ENCODE measurements at places on chromosomes 11 and 22.

- DNase-seq = no peak
Measured at GRCh38 chr22:24185001-24185500, 3.8 kb downstream of the SUSD2 start.

GRCh38 chr22:33835265-33835664 lies 85.0 kb downstream of the LARGE1 start:
- DNase-seq = no peak

GRCh38 chr22:32701034-32701433 lies 100.5 kb upstream of the TIMP3 start:
- DNase-seq = no peak

GRCh38 chr22:34055525-34056200 lies 135.4 kb upstream of the LARGE1 start:
- DNase-seq = no peak

DNA sequence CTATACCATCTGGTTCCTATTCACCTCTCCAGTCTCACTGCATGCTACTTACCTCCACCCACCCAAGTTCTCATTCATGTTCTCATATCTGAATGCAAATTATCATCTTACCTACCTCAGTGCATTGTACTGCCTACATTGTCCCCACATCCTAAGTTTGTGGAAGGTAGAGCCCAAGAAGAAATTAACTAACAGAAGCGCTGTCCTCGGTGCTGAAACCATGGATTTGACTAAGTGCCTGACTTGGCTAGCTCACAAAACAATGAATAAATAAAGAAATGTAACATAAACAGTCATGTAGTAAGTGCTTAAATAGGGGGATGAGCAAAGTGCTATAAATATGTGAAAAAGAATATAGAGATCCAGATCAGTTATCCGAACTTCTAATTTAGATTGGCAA lies 63.2 kb downstream of the GRIA4 start:
- DNase-seq = peak; percentile 52

- no peak for DNase-seq
Measured at GRCh38 chr11:133864756-133865155, 19.4 kb upstream of the SPATA19 start.

GRCh38 chr11:56670984-56671383 lies 7.5 kb downstream of the OR5AR1 start:
- DNase-seq = no peak

GRCh38 chr22:46803936-46804335 lies 41.5 kb downstream of the TBC1D22A start:
- no peak for DNase-seq

DNA sequence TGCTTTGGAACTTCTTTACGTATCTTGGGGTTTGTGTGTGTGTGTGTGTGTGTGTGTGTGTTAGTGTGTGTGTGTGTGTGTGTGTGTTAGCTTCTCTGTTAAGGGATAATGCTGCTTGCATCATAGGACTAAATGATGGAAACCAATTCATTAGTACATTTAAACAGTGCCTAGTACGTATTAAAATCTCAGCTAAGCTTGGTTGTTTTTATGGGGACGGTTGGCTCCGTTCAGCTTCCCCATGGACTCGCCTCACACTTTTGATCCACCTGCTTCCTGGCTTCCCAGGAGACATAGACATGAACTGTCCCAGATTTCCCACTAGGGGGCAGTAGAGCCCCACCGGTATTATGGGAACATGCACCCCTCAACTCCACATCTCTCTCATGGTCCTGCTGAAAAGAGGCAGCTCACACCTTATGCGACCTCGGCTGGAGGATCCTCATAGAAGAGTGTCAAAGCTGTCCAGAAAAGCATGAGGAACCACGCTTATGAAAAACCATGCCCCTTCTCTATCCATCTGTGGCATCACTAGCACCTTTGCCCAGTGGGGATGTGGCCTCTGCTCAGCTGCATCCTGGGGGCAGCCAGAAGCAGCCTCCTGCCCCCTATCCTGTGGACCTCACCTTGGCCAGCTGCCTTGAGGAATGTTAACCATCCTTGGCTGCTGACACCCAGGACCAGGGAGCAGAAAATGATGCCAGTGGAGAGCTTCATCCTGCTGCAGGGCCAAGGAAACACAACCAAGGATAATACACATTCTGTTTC lies 9.7 kb upstream of the SAAL1 start:
- DNase-seq = peak; percentile 66

GRCh38 chr11:43327987-43328386 lies 16.2 kb downstream of the API5 start:
- peak; percentile 90 for DNase-seq

DNA sequence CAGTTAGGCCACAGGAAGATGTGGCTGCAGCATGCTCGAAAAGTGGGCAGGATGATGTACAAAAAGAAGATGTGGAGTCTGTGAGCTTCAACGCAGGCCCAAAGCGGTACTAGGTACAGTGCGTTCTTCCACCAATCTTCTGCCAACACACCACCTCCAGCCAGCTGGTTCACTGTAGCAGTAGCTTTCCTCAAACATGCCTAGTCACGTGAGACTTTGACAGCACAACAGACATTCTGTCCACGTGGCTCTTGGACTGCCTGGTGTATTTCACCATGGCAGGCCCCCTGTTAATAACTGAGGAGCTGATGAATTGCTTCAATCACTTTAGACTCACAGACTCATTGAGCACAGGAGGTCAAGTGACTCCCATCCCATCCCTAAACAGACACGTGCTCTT lies 14.1 kb downstream of the SYN3 start:
- no peak for DNase-seq

DNA sequence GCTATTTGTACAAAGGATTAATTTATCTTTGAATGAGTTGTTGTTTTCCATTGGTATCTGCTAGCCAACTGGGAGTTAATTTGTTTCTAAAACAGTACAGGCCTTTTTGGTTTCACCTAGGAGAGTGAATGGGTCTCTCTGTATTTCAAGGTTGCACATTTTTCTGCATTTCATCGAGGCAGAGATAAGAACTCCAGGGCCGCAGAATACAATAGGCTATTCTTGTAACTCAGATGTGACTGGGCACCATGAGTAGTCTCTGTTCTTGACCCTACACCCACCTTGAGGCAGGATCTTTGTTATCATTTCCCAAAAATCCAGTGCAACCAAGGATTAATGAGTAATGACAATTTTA lies 51.7 kb upstream of the OR9Q1 start:
- DNase-seq = no peak

DNA sequence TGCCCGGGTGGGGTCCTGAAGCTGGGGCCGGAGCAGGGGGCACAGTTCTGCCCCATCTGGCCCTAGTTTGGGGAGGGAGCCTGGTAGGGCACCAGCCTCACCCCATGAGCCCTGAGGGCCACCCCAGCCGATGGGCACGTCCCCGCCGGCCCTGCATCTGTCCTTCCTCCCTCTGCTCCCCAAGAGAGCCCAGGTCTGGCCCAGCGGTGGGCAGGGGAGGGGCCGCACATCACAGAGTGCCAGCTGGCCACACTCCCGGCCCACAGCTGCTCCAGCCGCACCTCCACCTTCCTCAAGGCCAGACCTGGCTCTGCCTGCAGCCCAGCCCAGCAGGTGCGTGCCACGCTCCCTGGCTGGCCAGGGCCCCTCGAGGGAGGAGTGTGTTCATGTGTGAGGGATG lies 21.6 kb downstream of the BRSK2 start:
- no peak for DNase-seq

GRCh38 chr11:130246738-130247137 lies 68.0 kb downstream of the ZBTB44 start:
- DNase-seq = peak; percentile 25

DNA sequence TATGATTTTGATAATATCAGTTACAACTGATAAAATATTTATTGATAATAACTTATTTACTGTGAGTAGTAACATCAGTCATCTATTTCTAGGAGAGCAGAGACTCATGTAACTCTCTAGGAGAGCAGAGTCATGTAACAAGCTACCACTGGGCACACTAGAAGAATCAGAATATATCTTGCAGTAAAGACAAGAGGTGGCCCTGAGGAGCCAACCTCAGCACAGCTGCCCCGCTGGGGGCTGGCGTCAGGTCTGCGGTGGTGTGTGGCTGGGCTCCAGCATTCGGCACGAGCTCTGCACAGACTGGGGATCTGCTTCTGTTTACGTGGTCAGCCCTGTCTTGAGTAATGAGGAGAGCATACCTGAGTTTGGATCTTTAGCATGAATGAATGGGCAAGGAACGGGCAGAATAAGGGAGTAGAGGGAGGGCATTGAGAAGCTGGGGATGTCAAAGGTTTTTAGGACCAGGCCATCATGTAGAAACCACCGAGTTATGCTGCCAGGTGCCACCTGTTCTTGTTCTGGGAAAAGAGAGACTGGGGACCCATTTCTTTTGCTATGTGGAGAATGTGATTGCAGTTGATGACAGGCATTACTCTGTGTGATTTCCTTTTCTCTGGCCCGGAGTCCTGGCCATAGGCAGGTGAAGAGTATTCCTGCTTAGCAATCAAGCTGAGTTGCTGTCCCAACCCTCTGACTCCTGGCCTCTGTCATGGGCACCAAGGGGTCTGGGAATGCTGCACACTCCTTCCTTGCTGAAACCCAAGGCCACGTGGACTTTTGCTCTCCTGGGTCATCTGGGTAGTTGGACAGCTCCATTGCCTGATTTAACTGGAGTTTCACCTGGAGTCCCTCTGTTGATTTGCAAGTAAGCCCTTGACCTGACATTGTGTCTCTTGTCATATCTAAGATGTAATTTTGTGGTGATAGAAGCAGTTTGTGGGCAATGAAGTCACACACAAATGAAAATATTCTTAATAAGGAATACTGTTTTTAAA lies 50.9 kb upstream of the HEPHL1 start:
- no peak for DNase-seq

Data from hematopoietic multipotent progenitor cell treated with erythropoietin and hydrocortisone succinate and interleukin-3 and kit ligand, for 8 days (in vitro differentiated cells).